NCI-H1417 treated with DMSO at 0.1 percent for 48 hours (cell line): ENCODE measurements at places on chromosomes 2 and 18.

- DNase-seq = no peak
These were observed 82.0 kb upstream of the RANBP2 start for GRCh38 chr2:108637304-108637669.

GRCh38 chr2:201952187-201952586 is 81.5 kb upstream of the FZD7 start:
- no peak for DNase-seq

- DNase-seq = no peak
These were observed 21.9 kb upstream of the NCOA1 start for GRCh38 chr2:24469148-24469650.

DNA sequence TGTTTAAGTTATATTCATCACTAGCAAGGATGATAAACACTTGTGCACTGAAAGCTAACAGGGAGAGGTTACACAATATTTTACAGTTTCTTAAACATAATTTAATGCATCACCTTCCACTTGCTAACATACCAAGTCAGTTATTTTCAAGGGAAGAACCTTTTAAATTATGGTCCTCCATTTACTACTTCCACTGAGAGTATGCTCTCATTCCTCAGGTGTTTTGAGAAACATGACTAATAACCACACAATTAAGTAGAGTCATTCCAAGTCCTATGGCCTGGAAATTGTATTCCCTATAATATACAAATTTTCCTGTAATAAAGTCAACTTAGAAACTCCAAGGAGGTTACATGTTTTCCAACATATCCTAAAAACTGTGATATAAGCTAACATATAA is 152.3 kb upstream of the STON1 start:
- no peak for DNase-seq

- no peak for DNase-seq
These were observed 406.6 kb upstream of the KCNJ3 start for GRCh38 chr2:154291927-154292326.

GRCh38 chr18:36330435-36331052 is 33.0 kb downstream of the FHOD3 start:
- DNase-seq = no peak

- no peak for DNase-seq
These were observed 31.0 kb downstream of the CCDC68 start for GRCh38 chr18:54928236-54928635.

DNA sequence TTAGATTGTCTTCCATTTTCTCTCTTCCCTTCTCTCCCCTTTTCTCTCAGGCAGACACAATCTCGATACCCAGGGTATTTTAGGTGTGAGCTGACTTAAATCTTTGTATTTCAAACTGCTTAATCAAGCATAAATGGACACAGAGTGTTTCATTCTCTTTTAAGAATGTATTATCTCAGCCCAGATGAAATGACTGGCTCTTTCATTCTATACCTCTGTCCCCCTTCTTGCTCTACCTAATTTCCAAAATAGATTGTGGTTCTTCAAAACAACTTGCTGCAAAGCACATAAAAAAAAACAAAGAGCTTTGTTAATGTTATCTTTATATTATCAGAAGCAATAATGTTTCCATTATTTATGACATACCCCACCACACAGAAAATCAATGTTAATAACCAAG is 514.6 kb downstream of the ERBB4 start:
- DNase-seq = no peak

GRCh38 chr2:70480468-70480867 is 73.2 kb downstream of the TGFA start:
- DNase-seq = no peak

- no peak for DNase-seq
These were observed 52.2 kb upstream of the KCNH7 start for GRCh38 chr2:162890690-162891311.

DNA sequence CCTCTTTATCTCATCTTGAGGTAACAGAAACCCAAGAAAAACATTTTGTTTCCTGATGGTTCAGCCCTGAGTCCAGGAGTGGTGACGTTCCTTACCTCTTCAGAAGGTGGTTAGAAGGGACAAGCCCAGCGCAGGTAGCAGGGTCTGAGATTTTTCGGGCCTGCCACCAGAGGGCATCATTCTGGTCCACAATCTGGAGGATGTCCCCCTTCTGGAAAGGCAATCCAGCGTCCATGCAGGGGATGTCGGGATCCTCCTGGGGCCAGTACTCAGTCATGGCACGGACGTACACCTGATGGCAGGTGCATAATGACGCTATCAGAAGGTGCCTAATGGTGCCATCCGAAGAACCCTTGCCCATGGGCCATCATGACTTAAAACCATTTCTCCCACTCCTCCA is 17.7 kb downstream of the MPP4 start:
- DNase-seq = no peak

DNA sequence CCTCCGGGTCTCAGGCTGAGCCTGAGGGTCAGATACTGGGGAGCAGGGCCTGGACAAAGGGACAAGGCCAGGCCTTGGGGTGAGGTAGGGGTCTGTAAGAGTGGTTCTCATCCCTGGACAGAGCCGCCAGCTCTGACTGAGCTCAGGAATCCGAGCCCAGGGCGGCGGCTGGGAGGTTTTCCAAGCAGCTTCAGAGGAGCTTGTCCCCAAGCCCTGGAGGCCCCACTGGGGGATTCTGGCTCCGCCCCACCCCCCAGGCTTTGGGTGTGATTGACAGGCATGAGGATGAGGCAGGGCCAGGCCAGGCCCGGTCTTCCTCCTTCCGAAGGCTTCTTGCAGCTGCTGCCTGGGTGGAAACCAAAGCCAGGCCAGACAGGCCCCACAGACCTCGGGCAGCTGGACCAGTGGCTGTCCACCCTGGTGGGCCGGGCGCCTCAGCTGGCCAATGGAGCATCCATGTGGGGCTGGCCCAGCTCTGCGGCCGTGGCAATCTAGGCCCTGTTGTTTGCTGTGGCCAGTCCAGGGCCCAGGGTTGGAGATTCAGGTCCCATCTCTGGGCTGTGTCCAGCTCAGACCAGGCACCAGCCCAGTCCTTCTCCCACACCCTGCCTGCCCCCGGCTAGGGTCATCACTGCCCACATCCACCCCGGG is 23.1 kb upstream of the GPC1 start:
- no peak for DNase-seq

GRCh38 chr2:3198119-3198518 is 179.5 kb downstream of the EIPR1 start:
- DNase-seq = no peak

DNA sequence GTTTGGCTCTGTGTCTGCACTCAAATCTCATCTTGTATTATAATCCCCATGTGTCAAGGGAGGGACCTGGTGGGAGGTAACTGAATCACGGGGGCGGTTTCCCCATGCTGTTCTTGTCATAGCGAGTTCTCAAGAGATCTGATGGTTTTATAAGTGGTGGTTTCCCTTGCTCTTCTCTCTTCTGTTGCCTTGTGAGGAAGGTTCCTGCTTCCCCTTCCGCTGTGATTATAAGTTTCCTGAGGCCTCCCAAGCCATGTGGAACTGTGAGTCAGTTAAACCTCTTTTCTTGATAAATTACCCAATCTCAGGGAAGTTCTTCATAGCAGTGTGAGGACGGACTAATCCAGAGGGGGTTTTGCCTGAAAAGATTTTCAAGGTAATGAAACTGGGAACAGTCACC is 245.4 kb downstream of the GALR1 start:
- DNase-seq = no peak

DNA sequence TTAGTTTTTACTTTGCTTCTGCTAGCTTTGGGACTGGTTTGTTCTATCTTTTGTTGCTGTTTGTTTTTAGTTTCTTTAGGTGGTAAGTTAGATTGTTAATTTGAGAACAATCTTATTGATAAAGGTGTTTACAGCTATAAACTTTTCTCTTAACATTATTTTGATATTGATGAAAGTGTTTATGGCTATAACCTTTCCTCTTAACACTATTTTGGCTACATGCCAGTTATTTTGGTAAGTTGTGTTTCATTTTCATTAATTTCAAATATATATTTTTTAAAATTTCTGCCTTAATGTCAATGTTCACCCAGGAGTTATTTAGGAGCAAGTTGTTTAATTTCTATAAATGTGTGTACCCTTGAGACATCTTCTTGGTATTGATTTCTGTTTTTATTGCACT is 229.6 kb upstream of the SYT4 start:
- DNase-seq = no peak

- no peak for DNase-seq
These were observed 192.6 kb downstream of the MGAT5 start for GRCh38 chr2:134446383-134447017.

DNA sequence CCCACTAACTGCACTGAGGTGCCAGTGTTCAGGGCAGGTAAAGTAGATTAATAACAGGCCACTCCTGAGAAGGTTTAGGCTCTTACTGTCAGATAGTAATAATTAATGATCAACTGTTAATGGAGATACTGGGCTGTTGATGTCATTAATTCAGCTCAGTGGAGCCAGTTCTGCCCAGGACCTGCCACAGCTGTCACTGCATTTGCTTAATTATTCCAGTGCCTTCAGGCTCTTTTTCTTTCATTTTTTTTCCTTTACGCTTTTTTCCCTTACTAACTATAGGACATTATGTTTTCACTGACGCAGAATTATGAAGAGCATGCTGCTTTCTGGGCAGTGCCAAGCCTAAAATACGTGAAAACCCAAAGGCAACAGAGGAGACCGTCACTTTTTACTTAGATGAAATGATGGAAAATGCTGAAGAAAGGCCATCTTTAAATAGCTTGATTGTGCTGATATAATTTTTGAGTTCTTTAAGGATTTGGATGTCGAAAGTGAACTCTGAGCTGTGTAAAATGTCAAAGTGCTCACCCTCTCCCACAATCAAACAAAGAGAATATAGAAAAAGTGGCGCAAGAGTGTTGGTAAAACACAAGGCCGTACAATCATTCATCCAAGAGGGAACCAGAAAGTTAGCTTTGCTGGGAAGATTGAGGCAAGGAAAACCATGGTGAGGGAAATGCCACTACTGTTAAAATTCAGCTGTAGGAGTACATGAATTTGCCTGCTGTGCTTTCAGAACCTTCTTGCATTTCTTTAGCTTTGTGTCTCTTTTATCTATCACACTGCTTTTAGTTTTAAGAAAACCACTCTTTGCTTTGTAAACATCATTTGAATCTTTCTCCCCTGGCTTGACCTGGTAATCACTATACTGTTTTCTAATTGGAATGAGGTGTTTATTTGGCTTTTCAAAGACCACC is 192.0 kb upstream of the ZEB2 start:
- no peak for DNase-seq

- no peak for DNase-seq
These were observed 31.4 kb downstream of the ORC4 start for GRCh38 chr2:147989102-147989501.

DNA sequence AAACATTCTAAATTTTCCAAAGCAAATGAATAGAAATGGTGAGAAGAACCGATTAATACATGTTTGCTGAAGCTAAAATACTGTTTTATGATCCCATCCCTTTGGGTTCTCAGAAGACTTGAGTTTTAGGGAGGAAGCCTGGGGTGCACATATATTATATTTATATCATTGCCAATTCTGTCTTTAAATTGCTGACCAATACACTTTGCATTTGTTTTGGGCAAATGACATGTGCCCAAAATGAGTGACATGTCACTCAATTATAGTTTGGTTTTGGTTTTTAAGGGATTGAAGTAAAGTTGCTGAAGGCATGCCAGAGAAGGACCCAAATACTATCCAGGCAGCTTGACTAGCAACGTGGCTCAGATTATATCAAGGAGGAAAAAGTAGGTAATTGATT is 50.3 kb upstream of the SP3 start:
- DNase-seq = no peak

DNA sequence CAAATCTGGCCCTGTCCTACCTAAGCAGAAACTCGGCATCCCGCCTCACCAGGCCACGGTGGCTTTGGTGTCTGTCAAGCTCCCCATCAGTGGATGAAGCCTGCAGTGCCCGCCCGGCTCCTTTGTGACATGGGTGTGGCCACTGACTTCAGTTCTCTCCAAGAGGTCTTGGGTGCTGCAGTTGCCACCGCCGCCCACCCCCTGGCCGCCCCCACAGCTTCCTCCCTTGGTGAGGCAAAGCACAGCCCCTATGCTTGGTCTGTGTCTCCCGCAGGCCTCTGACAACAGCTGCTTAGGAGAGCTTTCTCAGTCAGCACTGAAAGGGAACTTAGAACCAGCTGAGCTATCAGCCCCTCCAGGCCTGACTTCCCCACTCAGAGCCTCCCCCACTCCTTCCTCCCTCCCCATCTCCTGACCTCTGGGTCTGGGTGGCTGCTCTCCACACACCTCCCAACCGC is 22.9 kb upstream of the GPR55 start:
- no peak for DNase-seq

- DNase-seq = no peak
These were observed 83.6 kb upstream of the ETAA1 start for GRCh38 chr2:67313536-67313935.

DNA sequence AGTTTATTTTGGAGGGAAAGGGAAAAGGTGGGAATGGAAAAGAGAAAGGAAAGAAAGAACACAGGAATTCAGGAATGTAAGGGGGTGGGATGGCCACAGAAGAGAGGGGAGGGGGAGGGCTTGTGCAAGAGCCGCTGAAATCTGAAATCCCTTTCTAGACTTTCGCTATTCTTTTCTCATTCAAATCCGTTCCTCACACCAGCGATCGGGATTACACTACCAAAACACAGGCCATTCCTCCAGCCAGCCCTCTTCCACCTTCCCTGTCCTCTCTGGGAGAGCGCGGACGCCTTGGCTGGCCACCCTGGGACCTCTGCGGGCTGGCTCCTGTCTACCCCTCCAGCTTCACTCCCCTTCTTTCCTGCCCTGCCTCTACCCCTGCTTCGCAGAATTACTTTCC is 102.3 kb downstream of the CDCA7 start:
- no peak for DNase-seq

- DNase-seq = no peak
These were observed 54.0 kb downstream of the EPAS1 start for GRCh38 chr2:46351098-46351749.

GRCh38 chr18:49137093-49137492 is 186.3 kb upstream of the SMAD7 start:
- no peak for DNase-seq

- no peak for DNase-seq
These were observed 9.2 kb upstream of the ERMN start for GRCh38 chr2:157334797-157335196.

DNA sequence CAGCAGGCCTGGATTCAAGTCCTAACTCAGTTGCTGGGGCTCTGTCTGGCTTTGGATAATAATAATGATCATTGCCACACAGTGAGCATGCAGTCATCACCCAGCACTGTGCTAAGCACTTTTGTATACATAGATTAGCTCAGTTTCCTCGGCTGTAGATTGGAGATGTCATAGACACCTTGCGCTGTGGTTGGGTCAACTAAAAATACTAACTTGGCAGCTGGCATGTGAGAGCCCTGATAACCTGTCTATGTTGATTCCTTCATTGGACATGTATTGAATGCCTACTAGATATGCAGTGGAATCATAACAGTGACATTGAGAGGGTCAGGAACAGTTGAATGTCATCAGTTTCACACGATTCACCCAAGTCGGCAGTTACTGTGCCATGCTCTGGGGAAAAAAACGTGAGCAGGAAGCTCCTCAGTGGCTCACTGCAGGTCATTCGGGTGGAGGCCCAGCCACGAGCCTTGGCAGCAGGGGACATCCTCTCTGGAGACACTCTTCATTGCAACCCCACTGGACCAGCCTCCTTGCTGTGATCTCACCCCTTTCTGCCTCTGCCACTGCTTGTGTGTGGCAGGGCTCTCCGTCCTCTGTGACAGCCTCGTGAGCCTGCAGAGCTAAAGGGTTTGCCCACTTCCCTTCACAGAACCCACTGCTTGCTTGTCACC is 85.3 kb downstream of the NPAS2 start:
- no peak for DNase-seq

- DNase-seq = no peak
These were observed 86.7 kb downstream of the L3MBTL4 start for GRCh38 chr18:6327895-6328620.

GRCh38 chr2:2253172-2254016 is 77.7 kb downstream of the MYT1L start:
- no peak for DNase-seq
